Fibroblast of villous mesenchyme (primary cell): ENCODE measurements at places on chromosomes 2 and 18. TPM values are rescaled to one million over a fixed set of nuclear protein-coding genes. Genes with fewer than 3 reads are reported as not detected.

EHBP1 gene
- 94.4 and 140 TPM in 2 replicates for total RNA-seq

HOXD13 gene
- 0.43 TPM in 1 of 2 replicates, not detected in the other for total RNA-seq

GREB1 gene
- total RNA-seq, result under 0.01 TPM in 2 replicates

COL3A1 gene
- total RNA-seq, result 3,024 and 3,294 TPM in 2 replicates

RAB27B gene
- 3.9 and 6.5 TPM in 2 replicates for total RNA-seq

PRKAG3 gene
- not detected in 2 replicates for total RNA-seq

C2orf78 gene
- total RNA-seq, result not detected in 2 replicates

SERPINB13 gene
- total RNA-seq, result not detected in 2 replicates

CABYR gene
- total RNA-seq, result 6.4 and 20.3 TPM in 2 replicates

SALL3 gene
- not detected in 2 replicates for total RNA-seq

GRCh38 chr18:76817888-76818611 is 4.3 kb upstream of the ZNF236 start:
- DNase-seq, result no peak

DNA sequence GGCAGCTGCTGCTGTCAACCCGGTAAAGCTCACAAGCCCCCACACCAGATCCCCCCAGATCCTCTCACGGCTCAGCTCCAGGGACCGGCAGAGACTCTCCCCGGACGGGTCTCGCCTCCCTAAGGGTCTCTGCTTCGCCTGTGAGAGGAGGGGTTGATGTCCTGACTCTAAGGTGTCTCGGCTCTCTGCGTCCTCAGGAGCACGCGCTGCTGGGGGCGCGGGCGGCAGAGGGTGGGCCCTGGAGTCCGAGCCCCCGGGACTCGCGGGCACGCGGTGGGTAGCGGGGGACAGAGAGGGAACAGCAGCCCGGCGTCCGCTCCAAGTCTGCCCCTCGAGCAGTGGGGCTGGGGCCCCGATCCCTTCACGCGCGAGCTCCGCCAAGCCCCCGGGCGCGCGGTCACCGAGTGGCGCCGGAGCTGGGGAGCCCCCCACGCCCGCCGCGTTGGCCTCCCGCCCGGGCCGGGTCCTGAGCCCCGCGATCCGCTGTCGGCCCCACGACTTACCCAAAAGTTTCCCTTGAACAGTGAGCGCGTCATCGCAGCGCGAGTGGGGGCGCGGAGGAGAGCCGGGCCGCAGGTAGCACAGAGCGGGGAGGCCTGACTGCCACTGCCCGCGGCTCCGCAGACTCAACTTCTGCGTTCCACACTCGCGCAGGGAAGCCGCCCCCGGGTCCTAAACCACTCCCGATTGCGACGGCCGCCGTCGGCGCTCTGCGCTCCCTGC is at the start of gene PSTPIP2:
Gene PSTPIP2, minus strand, starts transcription at position 608 of the 723 bp plus-strand sequence. Its CDS starts 72 bp downstream, at position 536.
- DNase-seq, result peak; percentile 66

GRCh38 chr18:7567474-7568425 is 634 bp downstream of the PTPRM start:
- peak; percentile 57 for DNase-seq

- DNase-seq, result no peak
These were observed 27.4 kb downstream of the MARCHF4 start for GRCh38 chr2:216344950-216345300.

DNA sequence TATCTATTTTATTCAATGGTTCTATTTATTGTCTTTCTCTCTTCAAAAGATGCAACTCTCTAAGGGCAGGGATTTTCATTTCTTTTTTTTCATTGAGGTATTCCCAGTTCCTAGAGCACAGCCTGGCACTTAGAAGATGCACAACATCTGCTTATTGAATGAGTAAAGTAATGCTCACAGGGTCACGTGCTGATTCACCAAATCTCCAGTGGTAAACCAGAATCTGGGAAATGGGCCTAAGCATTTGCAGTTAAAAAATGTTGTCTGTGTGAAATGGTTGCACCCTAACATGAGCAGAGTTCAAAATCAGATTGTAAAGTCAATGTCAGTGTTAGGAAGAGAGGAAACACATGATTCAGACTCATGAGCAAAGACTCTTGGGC is 15.8 kb downstream of the SLC8A1 start:
- no peak for DNase-seq

- no peak for DNase-seq
These were observed 21.5 kb upstream of the TNS1 start for GRCh38 chr2:218024336-218024735.

- DNase-seq, result peak; percentile 80
These were observed 19.0 kb downstream of the INO80C start for GRCh38 chr18:35478520-35479435.

- peak; percentile 60 for DNase-seq
These were observed 3.6 kb upstream of the KIAA2012 start for GRCh38 chr2:202069170-202070067.

- DNase-seq, result peak; percentile 30
These were observed 344.3 kb upstream of the KCNH7 start for GRCh38 chr2:163182764-163183354.

DNA sequence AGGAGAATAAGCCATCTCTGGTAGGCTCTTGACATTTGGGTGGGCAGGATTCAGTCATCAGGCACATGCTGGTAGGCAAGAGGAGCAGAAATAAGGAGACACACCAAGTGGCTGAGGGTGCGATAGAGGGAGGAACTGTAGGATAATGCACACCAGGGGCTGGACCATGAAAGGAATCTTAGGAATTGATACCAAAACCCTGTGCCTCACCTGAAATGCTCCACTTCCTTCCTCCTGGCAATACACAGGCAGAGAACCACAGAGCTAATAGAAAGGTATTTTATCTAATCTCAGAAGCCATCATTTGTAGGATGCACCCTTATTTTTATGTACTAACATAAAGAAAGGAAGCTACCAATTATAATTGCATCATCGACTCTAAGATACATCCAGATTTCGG is 4.4 kb upstream of the CYP1B1 start:
- DNase-seq, result no peak

GRCh38 chr2:175015340-175015739 is 10.2 kb upstream of the CHN1 start:
- no peak for DNase-seq

GRCh38 chr18:36448384-36449290 is 151.1 kb downstream of the FHOD3 start:
- DNase-seq, result no peak

- no peak for DNase-seq
These were observed 52.9 kb downstream of the RNU4ATAC start for GRCh38 chr2:121583555-121583954.

GRCh38 chr18:7950380-7951136 is 383.4 kb downstream of the PTPRM start:
- peak; percentile 54 for DNase-seq

- DNase-seq, result no peak
These were observed 726.5 kb upstream of the RAB6C start for GRCh38 chr2:129252781-129253460.

DNA sequence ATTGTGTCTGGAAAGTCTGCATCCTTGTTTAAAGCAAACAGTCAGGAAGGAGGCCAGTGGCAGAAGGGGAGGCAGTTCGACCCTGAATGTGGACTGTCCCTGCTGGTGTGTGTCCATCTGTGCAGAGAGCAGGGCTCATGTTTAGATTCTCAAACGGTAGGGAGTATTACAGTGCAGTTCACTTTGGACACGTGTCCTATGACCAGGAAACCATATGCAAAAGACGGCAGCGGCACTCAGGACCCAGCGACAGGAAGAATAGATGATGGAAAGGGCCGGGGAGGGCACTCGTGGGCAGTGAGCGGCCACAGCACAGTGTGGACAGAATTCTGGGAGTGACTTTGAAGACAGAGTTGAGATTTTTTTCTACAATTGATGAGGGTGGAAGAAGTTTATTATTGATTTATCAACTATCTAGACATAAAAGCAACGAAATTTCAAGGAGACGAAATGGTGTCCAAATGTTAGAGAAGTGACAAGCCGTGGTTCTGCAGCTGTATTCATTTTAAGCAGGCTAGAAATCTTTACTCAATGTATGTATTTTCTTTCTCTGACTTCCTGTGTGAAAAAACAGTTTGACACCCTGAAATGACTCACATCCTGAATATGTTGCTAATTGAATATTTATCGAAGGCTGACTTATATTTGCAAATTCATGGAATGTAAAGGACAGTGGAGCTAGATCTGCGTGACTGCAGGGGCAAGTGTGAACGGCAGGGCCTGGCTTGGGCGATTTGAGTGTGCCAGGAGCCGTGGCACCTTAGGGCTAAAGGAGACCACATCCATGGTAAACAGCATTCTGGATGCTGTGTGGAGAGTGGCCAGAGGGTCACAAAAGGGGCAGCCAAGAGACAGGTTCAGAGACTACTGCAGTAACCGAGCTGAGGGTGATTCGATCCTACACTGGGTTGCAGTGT is 214.2 kb downstream of the PTGR3 start:
- peak; percentile 26 for DNase-seq

DNA sequence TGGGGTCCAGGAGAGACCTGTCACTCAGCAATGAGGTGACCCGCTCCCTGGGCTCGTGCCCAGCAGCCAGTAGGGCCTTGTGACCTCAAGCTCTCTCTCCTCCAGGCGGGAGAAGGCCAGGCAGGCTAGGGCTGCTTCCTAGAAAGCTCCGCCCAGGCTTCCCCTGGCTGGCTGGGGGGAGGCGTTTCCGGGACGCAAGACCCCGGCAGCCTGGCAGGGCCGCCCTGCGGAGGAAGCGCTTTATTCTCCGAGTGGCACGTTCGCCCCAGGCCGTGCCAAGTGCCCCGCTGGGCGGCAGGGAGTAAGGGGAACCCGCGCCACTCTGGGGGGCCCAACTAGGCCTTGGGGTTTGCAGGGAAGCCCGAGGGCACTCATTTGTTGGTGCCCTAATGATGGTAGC is 21.2 kb upstream of the EPAS1 start:
- peak; percentile 56 for DNase-seq

DNA sequence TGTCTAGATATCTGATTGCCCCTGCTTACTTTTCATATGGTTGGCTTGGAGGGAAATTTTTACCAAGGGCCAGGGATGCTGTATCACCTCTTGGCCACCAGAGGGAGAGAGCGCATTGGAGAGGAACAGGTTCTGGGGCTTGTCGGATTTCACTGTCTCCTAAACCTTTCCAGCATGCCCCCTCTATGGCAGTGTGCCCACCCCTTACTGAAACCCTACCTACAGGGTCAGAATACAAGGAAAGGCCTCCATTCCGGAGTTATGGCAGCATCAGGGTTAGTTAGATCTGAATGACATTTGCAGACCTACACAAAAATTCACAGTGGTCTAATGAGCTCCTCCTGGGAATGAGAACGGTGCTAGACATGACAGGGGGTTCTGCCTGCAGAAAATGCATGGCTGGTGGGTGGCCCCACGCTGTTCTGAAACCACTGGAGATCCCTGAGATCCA is 5.8 kb downstream of the SLC14A2 start:
- DNase-seq, result peak; percentile 40

GRCh38 chr18:66769375-66769774 is 165.5 kb upstream of the CDH19 start:
- no peak for DNase-seq

DNA sequence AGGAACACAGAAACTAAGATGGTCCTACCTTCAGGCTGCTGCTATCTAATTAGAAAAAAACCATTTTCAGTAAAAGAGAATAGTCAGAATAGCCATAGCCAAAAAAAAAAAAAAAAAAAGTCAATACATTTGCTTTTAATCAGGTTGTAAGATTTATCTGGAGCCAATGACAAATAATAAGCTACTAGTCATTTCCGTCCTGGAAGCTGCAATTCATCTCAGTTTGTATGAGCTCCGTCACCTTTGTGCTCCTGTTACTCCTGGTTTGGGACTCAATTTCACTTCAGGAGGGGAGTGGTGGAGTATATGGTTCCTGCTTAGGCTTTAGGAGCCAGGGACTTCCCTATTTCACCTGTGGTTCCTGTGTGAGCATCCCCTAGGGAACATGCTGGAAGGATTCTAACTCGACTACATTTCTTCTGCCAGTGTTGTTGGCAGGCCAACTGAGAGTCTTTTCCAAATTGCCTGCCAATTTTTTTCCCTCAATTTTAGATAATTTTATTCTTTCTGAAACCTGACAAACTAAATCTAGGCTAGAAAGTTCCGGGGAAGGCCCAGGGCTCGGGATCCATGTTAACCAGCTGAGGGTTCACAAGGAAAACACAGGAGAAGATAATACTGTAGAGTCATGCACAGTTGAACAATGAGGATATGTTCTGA is 481.8 kb downstream of the DLGAP1 start:
- DNase-seq, result no peak

DNA sequence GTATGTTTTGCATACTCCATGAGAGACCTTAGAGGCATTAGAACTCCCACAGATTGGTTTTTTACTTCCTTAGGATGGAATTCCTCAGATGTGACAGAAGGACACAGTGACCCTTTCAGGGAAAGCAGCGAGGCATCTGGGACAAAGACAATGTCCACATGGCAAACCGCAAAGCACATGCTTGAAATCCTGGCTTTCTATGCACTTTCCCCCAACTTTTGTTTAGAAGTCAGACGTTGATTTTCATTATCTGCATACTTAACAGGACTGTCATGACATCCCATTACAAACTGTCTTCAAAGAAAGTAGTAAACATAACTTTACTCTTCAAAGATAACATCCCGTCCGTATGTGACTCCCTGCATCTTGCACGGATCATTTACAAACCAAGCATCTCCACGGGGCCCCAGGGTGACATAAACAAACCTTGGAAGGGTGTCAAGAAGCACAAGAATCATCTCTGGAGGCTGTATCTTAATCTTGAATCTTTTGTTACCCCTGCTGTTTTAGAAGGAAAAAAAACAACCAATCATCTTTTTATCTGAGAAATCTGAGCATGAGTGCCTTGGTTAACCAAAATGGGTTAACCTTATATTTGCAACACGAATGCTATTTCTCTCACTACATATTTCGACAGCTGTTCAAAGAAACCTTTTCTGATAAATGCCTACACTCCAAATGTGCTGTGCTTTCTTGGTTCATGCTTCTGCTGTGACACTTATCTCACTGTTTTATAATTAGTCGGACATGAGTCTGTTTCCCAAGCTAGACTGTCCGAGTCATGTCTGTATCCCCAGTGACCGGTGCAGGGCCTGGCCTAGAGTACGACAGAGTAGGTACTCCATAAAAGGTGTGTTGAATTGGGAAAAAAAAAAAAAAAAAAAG is 90.8 kb downstream of the CCBE1 start:
- peak; percentile 96 for DNase-seq

DNA sequence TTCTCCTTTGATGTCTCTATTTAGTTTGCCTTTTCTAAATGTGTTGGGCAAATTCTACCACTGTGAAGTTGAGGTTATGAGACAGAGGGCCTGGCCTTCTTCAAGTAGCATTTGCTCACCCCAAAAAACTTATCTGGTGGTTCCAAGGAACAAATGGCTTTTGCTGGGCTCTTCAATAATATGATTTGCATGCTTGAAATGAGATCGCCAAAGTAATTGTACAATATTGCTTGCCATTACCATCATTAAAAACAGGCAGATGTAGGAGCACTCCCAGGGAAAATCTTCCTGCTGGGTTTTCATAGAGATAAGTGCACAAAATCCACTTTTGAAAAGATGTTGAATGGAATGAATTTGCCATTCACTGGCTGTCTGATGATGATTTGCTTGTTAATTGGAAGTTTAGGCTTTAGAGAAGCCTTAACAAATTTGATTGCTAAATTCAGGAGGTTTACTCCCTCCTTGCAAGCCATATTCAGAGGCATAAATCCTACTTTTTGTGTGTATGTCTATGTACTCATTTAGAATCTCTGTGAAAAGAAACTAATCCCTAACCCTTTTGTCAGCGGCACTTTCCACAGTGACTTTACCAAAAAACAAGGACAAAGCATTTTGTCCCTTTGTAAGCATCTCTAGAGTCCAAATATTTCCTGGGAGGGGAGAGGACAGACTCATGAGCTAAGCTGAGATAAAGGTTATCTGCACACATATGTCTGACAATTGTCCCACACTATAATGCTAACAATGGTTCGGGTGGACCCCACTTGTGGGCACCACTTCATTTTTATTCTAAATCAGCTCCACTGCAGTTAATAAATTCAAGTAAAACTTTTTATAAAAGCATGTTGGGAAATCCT is 240.8 kb upstream of the PIK3C3 start:
- DNase-seq, result no peak

GRCh38 chr2:73983322-73984202 is 1.1 kb upstream of the TET3 start:
- no peak for DNase-seq
